ENCODE measurements at places on chromosomes 4 and X. TPM values are rescaled to one million over a fixed set of nuclear protein-coding genes. Genes with fewer than 3 reads are reported as not detected.
A peak's percentile ranks its signal among the peaks of the same experiment; 100 is the strongest.

RAB39B gene
- polyA plus RNA-seq = 0.29 TPM

MAGEE2 gene
- 0.35 TPM for polyA plus RNA-seq

DNA sequence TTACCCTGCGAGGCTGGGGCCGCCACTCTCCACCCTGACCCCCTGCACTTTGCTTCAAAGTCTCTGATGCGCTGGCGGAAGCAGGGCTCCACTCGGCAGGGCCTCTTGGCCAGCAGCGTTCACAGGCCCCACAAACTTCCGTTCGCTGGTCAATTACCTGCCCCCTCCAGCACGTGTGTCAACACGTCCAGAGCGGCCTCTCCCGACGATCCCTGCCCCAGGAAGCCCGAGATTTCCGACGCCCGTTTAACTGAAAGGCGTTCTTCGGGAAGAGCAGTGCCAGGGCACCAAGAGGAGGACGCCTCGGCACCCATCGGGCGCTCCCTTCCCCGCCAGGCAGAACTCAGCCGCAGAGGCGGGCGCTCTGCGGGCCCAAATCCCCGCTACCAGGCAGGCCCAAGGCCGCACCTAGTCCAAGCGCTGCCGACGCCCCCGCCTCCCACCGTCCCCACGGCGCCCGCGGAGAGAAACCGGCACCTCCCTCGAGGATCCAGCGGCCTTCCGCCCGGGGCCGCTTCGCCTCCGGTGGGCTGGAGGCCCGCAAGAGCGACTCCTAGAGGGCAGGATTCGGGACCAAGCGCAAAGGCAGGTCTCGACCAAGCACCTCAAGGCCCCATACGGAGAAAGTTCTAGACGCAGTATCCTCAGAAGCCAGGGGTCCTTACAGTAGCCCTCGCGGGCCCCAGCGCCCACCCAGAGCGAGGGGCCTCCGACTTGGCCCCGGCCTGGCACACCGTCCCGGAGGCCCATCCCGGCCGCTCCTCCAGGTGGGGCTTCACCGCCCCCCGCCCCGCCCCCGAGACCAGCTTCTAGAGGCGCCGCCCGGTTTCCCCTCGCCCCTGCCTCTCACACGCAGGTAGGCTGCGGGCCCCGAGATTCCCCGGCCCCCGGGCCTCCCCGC is 586 bp downstream of the BCAP31 start:
- DNase-seq = no peak

DNA sequence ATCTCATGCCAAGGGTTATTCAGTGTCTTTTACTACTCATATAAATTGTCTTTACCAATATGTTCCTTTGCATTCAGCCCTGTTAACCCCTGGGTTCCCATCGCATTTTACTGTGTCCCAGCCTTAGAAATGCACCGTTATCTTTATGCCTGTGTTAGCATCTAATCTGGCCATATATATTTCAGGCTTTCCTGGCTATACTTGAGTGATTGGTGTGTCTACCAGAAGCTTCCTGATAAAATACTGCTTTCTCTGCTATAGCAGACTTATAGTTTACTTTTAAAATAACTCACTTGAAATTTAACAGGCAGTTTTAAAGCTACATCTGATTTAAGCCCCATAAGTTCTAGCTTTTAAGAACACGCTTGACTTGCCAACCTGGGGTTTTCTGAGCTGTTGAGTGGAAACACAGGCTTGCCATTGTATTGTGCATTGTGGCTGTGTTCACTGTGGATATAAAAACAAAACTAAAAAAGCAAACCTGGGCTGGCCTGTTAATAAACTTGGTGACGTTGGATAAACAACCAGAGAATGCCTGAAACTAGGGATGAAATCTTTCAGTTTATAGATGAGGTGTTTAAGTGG is 185.3 kb upstream of the TAPT1 start:
- DNase-seq = no peak

DNA sequence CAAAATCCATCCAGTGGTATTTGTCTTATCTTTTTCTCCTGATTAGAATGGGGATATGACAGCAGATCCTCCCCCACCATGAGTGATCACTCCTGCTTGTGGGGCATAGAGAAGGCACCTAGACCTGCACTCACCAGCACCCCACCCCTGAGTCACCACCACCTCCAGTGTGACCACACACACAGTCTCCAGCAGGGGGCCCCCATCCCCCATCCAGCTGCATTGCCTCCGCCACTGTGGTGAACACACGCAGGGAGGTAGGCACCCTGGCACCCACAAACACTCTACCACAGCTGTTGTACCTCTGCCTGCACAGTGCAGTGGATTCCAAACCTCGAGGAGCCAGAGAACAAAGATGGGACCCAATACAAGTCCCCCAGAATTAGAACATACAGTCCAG is 9.0 kb upstream of the MAGEA8 start:
- DNase-seq = no peak

DNA sequence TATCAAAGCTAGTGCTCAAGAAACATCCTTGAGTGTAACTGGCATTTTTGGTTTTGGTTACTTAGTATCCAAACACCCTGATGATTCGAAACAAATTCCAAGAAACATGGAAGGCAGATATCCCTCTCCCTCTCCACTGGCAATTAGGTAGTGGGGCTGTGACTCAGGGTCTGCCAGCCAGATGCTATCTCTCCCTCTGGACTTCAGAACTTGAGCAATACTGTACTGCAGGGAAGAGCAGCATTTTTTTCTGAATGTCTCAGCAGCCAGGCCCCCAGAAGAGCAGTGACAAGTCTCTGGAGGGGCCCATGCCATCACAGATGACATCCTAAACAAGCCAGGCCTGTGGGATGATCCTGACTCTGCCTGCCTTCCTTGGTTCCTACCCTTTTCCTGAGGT is 37.3 kb upstream of the BCORL1 start:
- DNase-seq = no peak

- DNase-seq = peak; percentile 4
Measured at GRCh38 chr4:36187723-36188333, 56.5 kb downstream of the ARAP2 start.

KIT gene
- 11.7 TPM for polyA plus RNA-seq

KLKB1 gene
- 0.44 TPM for polyA plus RNA-seq

DNA sequence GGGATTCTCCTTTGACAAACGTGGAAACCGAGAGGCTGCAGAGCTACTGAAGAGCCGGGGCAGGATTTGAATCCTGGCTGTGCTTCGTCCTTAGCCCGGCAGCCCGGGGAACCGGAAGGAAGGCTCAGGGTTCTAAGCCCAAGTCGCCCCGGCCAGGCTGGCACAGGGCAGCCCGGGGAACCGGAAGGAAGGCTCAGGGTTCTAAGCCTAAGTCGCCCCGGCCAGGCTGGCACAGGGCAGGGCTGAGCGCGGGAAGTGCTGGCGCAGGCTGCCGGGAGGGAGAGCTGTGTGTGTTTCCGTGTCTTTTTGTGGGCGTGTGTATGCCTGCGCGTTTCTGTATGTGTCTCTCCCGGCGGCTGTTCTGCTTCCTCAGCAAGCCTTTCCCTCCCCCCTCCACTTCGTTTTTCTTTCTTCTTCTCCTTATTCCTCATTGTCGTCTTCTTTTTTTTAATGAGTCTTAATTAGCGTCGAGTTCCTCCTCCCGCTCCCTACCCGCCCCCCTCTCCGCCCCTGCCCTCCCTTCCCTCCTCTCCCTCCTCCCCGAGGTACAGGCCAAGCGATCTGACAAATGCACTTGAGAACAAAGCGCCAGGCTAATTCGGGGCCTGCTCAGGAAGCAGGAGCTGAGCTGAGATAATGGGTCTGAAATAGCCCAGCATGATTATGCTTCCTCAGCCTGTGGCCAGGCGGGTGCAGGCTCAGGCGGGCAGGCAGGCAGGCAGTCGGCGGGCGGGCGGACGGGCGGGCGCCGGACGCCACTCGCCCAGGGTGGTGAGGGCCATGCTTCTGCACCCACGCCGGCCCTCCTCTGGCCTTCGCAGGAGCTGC is 65.9 kb downstream of the EFNB1 start:
- DNase-seq = peak; percentile 33

All from urinary bladder (tissue), 4 donors.